Lower leg skin (tissue), 4 donors: ENCODE measurements at places on chromosomes 7 and 10.
A peak's percentile ranks its signal among the peaks of the same experiment; 100 is the strongest.

DNA sequence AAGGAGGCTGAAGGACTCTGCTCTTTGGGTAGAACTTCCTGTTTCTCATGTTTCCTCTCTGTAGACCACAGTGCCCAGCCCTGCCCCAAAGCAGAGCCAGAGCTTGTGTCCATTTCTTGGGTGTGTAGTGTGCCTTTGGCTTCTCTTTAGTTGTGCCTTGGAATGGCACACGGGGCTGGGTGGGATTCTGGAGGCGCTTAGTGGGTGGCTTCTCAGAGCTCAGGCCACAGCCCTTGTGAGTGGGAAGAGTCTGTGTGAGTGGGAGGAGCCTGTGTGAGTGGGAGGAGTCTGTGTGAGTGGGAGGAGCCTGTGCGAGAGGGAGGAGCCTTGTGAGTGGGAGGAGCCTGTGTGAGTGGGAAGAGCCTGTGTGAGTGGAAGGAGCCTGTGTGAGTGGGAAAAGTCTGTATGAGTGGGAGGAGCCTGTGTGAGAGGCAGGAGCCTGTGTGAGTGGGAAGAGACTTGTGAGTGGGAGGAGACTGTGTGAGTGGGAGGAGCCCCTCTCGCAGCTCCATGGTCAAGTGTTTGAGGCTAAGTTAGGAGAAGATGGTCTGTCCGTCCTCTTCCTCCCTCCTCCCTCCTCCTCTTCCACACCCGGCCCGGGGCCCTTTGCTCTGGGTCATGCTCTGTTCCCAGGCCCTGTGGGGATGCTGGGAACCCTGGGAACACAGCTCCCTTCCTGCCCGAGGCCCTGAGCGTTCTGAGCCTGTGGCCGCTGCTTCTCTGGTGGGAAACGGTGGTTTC is 153.0 kb downstream of the GRK5 start:
- DNase-seq, result no peak

DNA sequence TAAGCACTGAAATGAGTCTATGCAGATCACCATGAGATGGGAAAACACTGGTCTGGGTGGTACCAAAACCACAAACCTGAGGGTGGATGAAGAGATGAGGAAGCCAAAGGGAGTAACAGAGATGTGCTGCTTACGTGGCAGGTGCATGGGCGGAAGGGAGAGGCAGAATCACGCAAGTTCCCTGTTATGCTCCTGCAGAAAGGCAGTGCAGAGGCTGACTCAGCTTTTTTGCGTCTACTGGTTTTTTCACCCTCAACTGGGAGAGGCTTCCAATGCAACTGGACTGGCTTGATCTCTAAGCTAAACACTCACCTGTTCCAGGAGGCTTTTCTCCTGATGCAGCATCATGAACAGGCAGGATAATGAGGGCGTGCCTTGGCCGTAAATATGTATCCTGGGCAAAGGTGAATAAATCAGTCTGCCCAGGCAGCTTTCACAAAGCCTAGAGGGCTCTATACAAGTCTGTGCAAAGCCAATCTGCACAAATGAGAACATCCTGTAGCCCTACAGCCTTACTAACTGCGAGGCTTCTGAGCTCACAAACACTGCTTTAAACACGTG is 95.4 kb upstream of the AFAP1L2 start:
- DNase-seq, result peak; percentile 71

DNA sequence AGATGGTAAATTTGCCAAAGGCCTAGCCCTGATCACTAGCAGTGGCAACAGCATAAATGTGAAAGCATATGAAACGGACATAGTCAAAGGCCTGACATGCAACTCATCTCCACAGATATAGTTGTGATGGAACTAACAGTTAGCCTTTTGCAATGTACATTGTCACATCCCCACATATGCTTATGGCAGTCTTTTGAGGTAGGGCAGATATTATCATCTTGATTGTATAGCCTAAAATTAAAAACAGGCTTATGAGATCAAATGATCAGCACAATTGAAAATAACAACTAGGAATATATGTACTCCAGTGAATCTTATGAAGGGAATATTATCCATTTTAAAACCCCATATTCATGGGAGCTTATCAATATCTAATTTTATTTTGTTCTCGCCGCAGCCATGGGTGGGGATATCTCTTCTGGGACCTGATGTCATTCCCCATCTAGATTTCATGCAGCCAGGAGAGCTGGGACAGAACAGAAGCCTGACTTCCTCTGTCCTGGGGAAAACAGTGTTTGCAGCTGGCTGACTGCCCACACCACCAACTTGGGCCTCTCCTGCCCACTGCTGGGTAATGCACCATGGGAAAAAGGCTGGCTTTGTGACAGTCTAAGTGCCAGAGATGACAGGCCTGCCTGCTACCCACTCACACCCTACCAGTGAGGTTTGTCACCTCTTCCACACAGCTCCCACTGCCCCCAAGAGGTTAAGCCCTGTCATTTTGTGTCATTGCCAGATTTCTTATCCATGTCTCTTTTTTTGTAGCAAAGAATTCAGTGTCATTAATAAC is 180.2 kb upstream of the FZD1 start:
- no peak for DNase-seq

- no peak for DNase-seq
Measured at GRCh38 chr10:58518775-58519174, 6.1 kb downstream of the BICC1 start.

DNA sequence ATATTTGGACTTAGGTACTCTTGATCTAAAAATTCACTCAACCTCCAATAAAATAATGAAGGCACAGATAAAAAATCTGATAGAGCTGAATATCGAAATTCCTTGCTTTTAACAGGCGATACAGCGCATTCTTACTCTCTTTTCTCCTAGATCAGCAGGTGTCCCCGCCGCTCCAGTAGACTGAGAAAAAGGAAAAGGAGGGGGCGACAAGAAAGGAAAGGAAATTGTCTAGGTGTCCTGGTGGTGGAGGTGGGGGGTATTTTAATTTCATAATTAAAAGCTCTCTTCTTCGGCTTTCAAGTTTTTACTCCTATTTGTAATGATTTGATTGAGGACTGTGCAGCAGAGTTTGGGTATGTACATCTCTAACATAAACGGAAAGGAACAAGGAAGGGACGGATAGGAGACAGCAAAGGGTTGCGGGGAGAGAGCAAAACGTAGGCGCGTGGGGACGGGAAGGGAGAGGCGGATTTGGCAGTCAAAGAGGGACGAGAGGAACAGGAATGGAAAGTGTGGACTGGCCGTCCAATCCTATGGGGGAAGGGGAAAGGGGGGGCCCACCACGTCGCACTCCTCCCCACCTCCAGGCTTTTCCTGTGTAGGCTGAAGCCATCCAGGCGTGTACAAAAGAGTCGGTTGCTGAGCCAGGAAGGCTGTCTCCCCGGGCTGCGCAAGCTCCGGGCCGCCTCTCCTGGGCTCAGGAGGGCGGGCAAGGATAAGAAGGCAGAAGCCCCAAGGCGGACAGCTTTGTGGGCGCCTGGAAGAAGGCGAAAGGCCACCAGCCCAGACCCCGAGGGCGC is 875 bp upstream of the HECTD2 start:
- peak; percentile 81 for DNase-seq

DNA sequence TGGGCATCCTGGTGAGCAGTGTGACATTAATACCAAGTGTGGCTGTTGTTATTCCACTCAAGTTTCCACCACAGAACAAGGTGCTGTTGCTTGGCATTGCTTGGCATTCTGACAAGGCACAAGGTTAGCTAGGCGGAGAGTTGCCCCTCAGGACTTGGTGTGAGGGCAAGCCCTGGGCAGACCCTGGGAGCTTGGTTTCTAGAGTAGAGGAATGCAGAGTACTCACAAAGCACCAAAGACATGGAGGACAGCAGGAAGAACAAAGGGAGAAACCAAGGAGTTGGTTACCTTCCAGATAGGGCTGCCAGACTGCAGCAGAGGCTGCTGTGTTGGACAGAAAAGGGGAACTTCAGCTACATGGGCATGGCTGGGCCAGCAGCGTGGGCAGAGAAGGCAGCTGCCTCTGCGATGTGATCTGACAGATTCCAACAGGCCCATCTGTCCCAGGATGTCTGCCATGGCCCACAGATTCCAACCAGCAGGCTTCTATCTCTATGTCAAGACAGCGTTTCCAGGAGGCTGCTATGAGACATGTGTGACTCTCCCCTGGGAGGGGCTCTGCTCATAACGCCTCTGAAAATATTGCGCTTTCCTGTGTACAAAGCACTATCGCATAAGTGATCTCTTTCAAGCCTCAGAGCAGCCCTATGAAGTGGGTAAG is 1.8 kb downstream of the GOLGA7B start:
- DNase-seq, result no peak

GRCh38 chr7:28862595-28863272 is 95.4 kb downstream of the TRIL start:
- no peak for DNase-seq

GRCh38 chr10:5284311-5285057 is 80.3 kb upstream of the UCN3 start:
- no peak for DNase-seq

GRCh38 chr7:90749262-90749661 is 153.1 kb downstream of the CDK14 start:
- DNase-seq, result no peak

GRCh38 chr10:3886641-3887251 is 101.7 kb upstream of the KLF6 start:
- no peak for DNase-seq

GRCh38 chr7:7732621-7733281 is 14.3 kb upstream of the RPA3 start:
- DNase-seq, result no peak

DNA sequence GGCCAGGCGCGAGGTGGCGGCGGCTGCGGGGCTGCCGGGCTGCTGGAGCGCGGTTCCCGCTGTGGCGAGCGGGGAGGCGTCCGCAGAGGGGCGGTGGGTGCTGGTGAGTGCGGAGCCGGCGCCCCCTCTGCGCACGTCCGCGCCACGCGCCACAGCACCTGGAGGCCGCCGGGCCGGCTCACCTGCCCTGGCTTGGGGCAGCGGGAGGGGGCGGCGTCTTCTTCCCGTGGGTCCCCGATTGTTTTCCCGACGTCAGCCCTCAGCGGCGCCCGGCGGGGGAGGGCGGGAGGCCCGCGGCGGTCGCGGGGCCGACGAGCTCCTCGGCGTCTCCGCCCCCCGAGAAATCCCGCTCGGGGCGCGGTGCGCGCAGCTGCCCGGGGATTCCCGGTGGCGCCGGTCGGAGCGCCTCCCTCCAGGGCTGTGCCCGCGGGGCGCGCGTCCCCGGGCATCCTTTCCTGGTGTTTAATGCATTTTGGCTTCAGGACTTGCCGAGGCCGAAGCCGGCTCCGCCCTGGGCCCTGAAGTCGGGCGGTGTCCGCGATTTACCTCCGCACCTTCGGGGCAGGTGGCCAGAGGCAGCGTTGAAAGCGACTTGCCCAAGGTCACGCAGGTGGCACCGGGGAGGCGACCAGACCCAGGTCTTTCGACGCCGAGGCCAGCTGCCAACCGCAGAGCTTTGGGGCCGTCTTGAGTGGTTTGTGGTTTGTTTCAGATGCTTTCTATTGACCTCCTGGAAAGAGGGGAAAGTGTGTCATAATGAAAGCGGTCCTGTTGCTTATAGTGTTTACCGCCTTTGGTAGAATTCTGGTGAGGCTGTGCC is 561 bp downstream of the PLEKHA1 start:
- peak; percentile 38 for DNase-seq

DNA sequence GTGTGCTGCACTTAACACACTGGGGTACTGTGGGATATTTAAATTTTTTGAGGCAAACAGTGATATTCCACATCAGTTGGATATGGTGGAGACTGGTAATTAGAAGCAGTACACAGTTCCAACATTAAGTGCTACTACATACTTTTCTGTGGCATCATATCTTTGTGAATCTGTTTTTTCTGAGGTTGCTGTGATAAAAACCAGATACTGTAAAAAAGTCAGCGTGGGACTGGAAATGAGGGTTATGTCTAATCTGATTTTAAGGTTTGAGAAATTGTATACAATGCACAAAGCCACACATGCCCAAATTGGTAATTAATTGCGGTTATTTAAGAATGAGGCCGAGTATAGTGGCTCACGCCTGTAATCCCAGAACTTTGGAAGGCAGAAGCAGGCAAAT is 41.2 kb downstream of the TBC1D12 start:
- DNase-seq, result no peak

- no peak for DNase-seq
Measured at GRCh38 chr7:55536619-55537457, 35.5 kb downstream of the VOPP1 start.

- DNase-seq, result peak; percentile 70
Measured at GRCh38 chr7:27133409-27134231, 3.1 kb upstream of the HOXA4 start.

DNA sequence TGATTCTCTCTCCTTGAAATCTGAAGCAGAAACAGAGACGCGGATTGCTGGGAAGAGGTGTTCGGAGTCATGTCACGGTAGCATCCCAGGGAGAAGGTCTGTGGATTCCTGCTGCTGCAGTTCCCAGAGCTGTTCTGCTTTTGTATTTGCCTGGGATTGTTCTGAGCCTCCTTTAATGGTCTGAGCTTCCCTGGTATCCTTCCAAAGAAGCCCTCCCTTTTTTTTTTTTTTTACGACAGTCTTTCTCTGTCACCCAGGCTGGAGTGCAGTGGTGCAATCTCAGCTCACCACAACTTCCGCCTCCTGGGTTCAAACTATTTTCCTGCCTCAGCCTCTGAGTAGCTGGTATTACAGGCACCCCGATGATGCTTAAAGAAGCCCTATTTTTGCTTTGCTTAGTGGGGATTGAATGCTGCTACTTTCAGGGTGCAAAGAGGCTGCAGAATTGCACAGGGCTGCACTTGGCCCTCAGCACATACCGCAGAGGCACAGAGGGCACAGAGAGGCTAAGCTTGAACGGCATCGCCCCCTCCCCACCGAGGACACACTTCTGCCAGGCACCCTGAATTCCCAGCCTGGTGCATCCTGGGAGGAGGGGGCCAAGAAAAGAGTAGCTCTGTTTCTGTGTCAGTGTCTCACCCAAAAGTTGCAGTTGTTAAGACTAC is 208.6 kb upstream of the GALNT17 start:
- DNase-seq, result no peak

GRCh38 chr10:130179640-130180039 is 43.4 kb downstream of the GLRX3 start:
- no peak for DNase-seq

DNA sequence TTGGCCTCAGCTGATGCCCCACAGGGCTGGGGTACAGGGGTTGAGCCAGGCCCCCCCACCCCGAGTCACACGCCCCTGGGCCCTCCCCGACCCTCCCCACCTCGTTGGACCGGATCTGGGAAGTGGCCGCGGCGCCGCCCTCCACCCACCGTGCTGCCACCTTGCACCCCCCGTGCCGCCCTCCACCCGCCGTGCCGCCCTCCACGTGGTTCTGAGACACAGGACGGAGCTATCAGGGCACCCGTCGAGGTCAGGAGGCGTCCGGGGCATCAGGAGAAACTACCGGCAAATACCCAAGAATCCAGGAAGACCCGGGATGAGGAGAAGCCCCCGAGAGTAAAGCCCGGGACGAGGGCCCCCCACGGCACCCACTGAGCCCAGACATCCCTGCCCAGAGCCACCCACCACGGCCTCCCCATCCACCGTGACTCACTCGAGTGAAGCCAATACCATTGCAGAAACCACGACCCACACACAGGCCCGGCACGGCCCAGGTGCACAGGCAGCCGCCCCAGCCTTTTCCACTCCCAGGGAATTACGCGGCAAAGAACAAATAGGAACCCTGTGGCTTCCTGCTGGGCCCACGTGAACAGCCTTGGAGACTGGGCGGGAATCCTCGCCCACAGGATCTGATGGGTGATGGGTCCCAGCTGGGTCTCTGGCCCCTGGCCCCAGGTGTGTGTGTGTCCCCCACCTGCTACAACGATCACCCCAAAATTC is 34.0 kb downstream of the ADAP1 start:
- DNase-seq, result no peak
